ENCODE measurements at places on chromosomes 4 and X.

DNA sequence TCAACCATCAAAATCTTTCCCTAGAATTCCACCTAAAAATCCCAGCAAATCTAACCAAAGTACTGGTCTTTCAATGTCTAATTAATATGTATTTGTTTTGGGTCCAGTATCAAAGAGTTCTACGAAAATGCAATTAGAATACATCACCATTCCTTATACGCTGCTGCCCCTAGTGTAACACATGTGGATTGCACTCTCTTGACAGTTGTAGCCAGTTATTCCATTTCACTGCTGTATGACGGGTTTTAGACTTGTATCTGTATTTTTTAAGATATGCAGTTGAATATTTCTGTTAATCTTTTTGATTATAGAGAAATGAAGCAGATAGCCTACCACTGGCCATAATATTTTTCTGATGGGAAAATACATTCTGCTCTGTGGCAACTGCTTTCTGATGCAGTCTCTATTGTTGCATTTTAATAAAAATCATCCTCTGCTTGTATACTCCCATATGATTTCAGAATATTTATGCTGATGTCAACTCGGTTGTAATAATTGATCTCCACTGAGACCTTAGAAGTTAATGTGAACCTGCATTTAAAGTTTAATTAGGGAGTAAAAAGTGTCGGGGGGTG lies 17.1 kb upstream of the PAGE2B start:
- DNase-seq: peak; percentile 11

GRCh38 chr4:139241086-139241783 lies 38.8 kb downstream of the MGARP start:
- DNase-seq: no peak

- DNase-seq: no peak
Observed at GRCh38 chr4:153274967-153275366, 69.5 kb upstream of the MND1 start.

DNA sequence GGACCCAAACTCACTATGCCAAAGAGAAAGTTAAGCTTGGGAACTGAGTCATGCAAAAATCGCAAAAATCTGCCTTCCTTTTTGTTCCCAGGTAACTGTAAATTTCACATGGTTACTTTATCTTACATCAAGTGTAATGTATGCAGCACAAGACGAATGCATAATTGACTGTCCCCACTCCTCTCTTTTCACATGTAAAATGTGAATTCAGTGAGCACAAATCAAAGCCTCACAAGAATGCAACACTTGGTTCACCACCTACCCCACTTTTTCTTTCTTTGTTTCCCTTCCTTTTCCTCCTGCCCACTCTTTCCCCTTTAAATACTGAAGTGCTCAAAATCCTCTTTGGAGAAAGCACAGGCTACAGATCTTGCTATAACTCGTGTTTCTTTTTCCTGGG lies 53.2 kb downstream of the MAGED4B start:
- DNase-seq: no peak

DNA sequence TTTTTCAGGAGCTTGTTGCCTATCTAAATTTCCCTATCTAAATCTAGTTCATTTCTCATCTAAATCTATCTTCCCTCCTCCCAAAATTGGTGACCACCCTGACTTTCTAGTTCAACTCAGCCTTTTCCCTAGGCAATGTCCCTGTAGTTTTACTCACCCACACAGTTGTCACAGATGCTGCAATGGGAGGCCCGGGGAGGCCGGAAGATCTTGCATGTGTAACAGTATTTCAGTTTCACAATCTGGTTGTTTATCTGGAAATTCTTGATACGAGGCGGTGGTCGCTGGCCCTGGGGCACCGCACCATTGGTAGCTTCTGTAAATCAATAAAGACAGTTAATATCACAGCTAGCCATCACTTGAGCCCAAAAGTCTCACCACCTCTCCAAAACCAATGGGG lies 20.2 kb downstream of the ZDHHC9 start:
- DNase-seq: no peak

DNA sequence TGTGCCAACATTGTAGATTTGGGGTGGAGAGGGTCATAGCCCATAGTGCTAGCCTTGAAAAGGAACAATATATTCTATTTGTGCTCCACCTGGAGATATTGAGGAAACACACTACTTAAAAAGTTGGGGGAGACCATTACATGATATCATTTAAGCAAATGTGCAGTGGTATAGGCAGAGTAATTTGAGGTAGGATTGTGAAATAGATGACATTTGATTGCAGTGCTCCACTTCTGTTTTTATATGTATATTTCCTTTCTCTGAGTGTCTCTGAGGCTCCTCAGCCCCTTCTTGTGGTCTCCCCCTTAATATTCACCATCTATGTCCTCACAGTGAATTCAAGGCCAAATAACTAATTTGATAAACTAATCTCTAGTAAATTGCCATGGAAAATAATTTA lies 85.6 kb upstream of the NMU start:
- no peak for DNase-seq

DNA sequence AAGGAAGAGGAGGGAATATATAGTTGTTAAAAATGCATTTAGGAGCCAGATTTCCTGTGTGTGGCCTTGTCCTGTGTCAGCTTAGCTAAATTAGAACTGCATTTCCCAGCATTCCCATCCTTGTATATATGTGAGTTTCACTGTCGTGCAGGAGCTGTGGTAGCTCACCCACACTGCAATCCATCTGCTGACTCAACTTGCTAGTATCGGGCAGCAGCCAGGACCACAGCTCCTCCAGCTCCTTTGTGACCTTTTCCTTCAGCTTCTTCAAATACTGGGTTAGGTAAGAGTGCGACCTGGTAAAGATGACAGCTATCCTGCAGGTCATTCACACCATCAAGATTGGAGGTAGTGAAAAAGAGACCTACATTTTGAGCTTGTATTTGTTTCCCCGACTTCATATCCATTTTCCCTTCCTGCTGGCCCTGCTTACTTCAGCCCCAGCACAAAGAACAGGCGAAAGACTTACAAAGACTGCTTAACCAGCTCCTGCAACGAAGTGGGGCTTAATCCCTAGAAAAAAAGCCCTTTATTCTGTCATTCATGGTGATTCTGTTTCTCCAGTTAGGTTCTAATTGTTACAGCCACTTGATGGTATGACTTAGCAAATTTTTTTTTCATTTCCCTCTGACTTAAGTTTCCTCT lies 11.4 kb downstream of the ASIC5 start:
- no peak for DNase-seq

- DNase-seq: no peak
Observed at GRCh38 chrX:131792356-131792749, 230.7 kb upstream of the STK26 start.

GRCh38 chrX:154750301-154751202 lies at the start of gene GAB3:
GAB3 (minus strand) TSS chrX:154751077; CDS start chrX:154751025, 52 bp downstream.
- DNase-seq: peak; percentile 28

- DNase-seq: no peak
Observed at GRCh38 chr4:94814237-94814636, 56.5 kb downstream of the BMPR1B start.

GRCh38 chr4:8247047-8247930 lies 22.3 kb upstream of the HTRA3 start:
- DNase-seq: no peak

- DNase-seq: peak; percentile 46
Observed at GRCh38 chr4:176320340-176320975, 692 bp downstream of the SPCS3 start.

- no peak for DNase-seq
Observed at GRCh38 chr4:88610771-88611170, 18.5 kb downstream of the HERC3 start.

DNA sequence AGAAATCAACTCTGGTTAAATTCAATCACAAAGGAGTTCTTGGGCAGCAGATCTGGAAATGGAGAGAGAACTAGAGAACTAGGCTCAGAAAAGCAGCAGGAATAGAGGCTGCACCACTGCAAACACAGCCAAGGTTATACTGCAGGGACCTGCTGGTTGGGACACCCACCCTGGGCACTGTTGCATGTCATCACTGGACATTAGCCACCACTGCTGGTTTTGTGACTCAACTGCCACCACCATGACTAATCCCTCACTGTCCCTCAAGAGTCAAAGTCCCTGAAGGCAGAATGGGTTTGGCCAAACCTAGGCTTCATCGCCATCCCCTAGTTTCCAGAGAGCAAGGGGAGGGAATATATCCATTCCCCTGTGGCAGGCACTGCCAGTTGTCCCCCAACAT lies 38.1 kb upstream of the IRAK1 start:
- no peak for DNase-seq

DNA sequence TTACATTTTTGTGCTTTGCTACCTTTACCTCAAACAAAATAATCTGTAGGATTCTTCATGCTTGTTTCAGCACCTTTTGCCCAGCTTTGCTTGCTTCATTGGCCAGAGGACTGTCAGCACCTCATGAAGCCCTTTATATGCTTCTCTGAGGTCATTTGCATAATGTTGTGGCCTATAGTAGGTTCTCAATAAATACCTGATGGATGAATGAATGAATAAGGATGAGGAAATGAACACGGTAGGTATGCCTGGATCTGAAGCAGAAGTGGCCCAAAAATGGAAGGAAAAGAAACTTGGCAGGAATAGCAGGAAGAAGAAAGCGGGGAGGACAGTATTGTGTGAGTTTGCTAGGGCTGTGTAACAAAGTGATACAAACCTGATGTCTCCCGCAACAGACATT lies 7.9 kb downstream of the GRK4 start:
- DNase-seq: no peak

DNA sequence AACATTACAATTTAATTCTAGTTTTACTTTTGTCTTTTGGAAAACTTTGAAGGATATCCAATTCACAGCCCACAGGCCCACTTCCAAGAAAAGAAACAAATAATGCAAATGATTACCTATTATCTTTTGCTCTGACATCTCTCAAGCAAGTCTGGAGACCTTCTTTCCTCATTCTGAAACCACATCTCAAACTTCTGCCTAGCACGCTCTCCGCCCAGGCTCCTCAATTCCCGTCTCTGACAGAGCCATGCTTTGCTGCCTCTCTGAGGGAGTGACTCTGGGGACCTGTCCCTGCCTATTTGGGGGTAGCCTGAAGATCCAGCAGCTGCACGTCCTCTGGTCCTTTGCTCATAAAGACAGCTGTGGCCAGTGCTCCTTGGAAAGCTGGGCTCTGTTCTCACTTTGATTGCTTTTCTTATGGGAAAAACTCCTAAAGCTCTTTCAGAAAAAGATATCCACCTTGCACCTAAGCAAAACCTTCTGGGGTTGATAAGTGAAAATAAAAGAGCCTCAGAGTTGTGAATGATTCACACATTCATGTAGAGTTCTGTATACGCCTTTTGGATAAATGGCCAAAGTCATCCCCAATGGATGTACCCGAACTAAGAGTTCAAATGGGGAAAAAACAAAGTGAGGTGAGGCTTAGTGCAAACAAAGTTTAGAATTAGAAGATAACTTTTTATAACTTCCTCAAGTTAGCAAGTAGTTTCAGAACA lies 72.4 kb upstream of the TNIP3 start:
- no peak for DNase-seq

- DNase-seq: peak; percentile 80
Observed at GRCh38 chrX:115940888-115941332, 229.6 kb upstream of the AGTR2 start.
